ENCODE measurements at places on chromosomes 12 and 14.
A peak's percentile ranks its signal among the peaks of the same experiment; 100 is the strongest.

DNA sequence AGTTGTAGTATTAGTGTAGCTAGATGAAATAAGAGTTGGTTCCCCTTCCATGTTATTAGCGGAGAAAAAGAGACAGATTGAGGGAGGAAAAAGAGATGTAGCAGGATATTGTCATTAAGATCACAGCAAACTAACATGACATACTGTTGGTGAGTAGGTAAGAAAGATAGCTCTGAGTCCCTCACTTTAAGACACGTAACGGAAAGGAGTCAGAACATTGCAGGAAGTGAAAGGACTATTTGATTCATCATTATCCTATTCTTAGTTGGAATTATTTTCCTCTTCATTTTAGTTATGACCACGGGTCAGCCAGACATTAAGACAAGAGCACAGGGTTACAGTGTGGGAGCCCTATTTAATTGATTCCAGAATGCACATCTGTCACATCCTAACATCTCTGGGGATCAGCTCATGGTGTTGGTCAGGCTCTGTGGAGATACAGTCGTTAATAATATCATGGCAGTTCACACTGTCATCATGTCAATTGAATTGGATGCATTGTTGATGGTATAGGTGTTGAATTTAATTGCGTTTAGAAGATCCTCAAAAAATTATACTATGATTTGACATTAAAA is 55.0 kb downstream of the TMX1 start:
- no peaks in the 10 kb centered on the region for H3K36me3 ChIP-seq
- no peak overlapping the region for H3K4me3 ChIP-seq
- no peaks in the 10 kb centered on the region for H3K27me3 ChIP-seq
- no peak for DNase-seq
- no peak overlapping the region for H3K27ac ChIP-seq

- DNase-seq = peak; percentile 83
- H3K4me1 ChIP-seq = peaks cover 47% of the 10 kb centered on the region
- H3K4me3 ChIP-seq = no peak overlapping the region
- no peaks in the 10 kb centered on the region for H3K36me3 ChIP-seq
These were observed 17.0 kb downstream of the ANO6 start for GRCh38 chr12:45232756-45233372.

GRCh38 chr14:61034416-61035120 is 53.5 kb downstream of the SLC38A6 start:
- H3K4me1 ChIP-seq = no peaks in the 10 kb centered on the region
- no peak for DNase-seq
- H3K36me3 ChIP-seq = no peaks in the 10 kb centered on the region
- H3K27ac ChIP-seq = no peak overlapping the region
- no peaks in the 10 kb centered on the region for H3K27me3 ChIP-seq

DNA sequence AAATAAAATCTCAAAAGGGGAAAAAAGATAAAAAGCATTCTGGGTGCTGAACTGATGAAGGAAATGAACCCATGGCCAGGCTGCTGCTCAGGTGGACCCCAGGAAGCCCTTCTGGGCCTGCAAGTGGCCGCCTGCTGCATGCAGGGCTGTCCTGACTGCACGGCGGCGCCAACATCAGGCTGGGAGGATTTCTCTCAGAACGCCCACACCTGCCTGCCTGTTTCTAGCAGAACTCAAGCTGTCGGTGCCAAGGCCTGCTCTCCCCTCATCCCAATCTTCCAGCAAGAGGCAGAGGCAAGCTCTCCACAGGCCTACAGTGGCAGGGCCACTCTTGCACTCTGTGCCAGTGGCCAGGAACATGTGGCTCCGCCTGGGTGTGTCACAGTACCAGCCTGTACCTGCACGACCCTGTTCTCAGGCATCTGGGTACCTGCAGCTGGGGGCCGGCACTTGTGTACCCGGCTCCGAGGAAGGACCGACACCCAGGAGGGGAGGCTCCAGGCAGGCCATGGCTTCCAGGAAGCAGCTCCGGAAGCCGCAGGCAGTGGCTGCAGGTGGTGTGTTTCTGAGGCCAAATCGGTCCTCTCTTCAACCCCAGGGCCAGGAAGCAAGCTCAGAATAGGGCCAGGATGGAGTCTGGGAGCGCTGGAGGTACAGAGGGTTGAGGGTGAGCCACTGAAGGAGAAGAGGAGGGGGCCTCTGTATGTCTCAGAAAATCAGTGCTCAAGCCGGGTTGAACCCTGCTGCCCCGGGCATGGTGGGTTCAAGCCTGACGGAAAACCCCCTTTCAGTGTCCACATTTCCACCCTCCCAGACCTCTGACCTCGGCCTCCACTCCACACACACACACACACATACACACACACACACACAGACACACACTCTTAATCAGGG is 2.5 kb upstream of the INF2 start:
- H3K27me3 ChIP-seq = no peaks in the 10 kb centered on the region
- no peaks in the 10 kb centered on the region for H3K36me3 ChIP-seq
- H3K27ac ChIP-seq = no peak overlapping the region
- no peak overlapping the region for H3K4me3 ChIP-seq

- no peaks in the 10 kb centered on the region for H3K4me1 ChIP-seq
- no peak overlapping the region for H3K4me3 ChIP-seq
- no peaks in the 10 kb centered on the region for H3K27me3 ChIP-seq
These were observed 180.2 kb upstream of the MYL2 start for GRCh38 chr12:111100554-111100953.

- H3K36me3 ChIP-seq = no peaks in the 10 kb centered on the region
- H3K4me1 ChIP-seq = peaks cover 24% of the 10 kb centered on the region
- no peak for DNase-seq
- no peaks in the 10 kb centered on the region for H3K27me3 ChIP-seq
These were observed 339.5 kb downstream of the DPF3 start for GRCh38 chr14:72554401-72554800.

DNA sequence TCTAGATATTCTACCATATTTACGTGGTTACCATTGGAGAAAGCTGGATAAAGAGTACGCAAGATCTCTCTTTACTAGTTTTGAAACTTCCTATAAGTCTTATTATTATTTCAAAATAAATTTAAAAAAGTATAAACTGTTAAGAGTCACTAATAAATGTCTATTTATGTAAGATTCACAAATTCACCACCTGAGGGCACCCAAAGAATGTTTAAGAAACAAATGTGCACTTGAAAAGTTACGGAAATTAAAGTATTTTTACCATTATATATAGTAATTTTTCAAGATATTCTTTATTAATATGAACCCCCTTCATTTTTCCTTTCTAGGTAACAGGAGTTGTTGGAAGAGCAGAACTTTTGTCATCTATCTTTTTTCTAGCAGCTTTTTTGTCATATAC is 11.9 kb downstream of the TMTC3 start:
- no peaks in the 10 kb centered on the region for H3K27me3 ChIP-seq
- H3K36me3 ChIP-seq = no peaks in the 10 kb centered on the region
- DNase-seq = no peak
- H3K4me3 ChIP-seq = no peak overlapping the region
- peaks cover 34% of the 10 kb centered on the region for H3K4me1 ChIP-seq

GRCh38 chr12:26976687-26977086 is 37.5 kb downstream of the TM7SF3 start:
- no peak overlapping the region for H3K27ac ChIP-seq
- no peak overlapping the region for H3K4me3 ChIP-seq
- peaks cover 12% of the 10 kb centered on the region for H3K36me3 ChIP-seq
- no peaks in the 10 kb centered on the region for H3K4me1 ChIP-seq
- no peak for DNase-seq
- H3K27me3 ChIP-seq = no peaks in the 10 kb centered on the region

DNA sequence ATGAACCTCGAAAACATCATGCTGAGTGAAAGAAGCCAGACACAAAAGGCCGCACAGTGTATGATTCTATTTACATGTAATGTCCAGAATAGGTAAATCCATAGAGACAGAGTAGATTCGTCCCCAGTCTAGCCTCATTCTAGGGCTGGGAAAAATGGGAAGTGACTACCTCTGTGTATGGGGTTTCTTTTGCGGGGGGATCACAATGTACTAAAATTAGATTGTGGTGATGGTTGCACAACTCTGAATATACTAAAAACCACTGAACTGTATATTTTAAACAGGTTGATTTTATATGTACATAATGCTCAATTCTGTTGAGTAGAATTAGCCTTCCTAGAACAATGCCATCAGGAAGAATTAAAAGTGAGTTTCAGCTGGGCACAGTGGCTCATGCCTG is 6.3 kb upstream of the RILPL2 start:
- H3K4me3 ChIP-seq = no peak overlapping the region
- no peaks in the 10 kb centered on the region for H3K36me3 ChIP-seq
- H3K27me3 ChIP-seq = peaks cover 3% of the 10 kb centered on the region
- no peak for DNase-seq

DNA sequence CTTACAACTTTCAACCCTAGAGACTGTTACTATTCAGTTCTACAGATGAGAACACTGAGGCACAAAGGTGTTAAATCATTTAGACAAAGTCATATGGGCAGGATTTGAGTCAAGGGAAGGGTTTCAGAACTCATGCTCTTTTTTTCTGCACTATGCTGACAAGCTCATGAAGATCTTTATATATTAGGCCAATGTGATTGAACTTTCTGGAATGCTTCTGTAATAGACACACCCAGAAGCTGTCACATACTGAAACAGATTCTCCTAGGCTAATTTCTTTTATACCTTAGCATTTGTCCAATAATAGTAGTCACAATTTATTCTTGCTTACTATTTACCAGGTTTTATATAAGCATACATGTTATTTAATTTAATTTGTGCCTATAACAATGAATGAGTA is 164.0 kb downstream of the ALG10B start:
- H3K27me3 ChIP-seq = no peaks in the 10 kb centered on the region
- DNase-seq = no peak
- H3K4me1 ChIP-seq = peaks cover 21% of the 10 kb centered on the region
- H3K27ac ChIP-seq = no peak overlapping the region

DNA sequence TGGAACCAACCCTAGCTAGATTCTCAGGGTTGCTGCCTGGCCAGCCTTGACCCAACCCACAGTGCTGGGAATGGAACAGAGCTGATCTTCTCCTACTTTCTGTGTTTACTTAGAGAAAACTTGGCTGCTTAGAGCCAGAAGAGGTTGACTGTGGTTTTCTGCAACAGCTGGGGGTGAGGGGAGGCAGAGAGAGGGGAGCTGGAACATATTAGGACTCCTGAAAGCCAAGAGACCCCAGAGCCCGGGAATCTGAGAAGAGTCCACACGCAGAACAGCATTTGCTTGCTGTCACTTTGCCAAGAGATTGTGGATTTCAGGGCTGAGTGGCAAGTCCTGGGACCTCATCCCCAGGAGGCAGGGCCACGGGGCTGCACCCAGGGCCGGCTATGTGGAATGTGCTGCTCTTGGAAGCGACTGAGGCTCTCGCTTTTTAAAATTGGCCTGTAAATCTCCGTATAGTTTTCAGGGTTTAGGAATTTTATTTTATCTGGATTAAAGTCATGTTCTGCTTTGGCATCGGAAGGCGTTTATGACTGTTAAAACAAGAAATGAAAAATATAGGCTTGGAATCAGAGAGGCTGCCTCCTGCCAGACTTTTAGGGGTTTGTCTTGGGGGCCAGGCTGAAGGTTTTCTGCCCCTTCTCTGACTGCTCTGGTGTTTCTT is 22.3 kb upstream of the MED13L start:
- no peak for DNase-seq
- no peak overlapping the region for H3K4me3 ChIP-seq
- H3K27me3 ChIP-seq = no peaks in the 10 kb centered on the region
- H3K27ac ChIP-seq = no peak overlapping the region

GRCh38 chr12:57892232-57892972 is 45.9 kb upstream of the CTDSP2 start:
- H3K4me3 ChIP-seq = no peak overlapping the region
- DNase-seq = no peak
- H3K27me3 ChIP-seq = peaks cover 14% of the 10 kb centered on the region

- H3K27me3 ChIP-seq = no peaks in the 10 kb centered on the region
- no peaks in the 10 kb centered on the region for H3K4me1 ChIP-seq
- DNase-seq = no peak
- H3K4me3 ChIP-seq = no peak overlapping the region
These were observed 29.3 kb downstream of the BAZ1A start for GRCh38 chr14:34845869-34846268.

DNA sequence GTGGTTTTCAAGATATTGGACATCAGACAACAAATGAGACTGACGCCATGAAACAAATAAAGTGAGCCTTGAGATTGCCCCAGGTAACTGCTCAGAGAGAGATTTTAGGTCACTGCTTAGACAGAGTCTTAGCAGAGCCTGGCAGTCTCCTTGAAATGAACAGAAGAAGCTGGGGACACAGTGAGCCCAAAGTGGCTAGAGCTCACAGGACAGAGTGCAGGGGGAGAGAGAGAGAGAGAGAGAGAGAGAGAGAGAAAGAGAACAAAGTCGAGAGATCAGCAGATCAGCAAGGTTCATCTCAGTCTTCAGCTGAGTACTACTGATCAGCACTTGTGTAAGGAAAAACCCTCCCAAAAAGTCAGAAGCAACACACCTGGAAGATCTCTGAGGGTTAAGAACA is 147.4 kb downstream of the RMST start:
- no peak overlapping the region for H3K4me3 ChIP-seq
- H3K27ac ChIP-seq = 0 out of 2 replicates have a peak overlapping the region, but pooled peaks have one; percentile 37
- DNase-seq = no peak
- H3K4me1 ChIP-seq = peaks cover 24% of the 10 kb centered on the region
- no peaks in the 10 kb centered on the region for H3K36me3 ChIP-seq

- H3K27me3 ChIP-seq = peaks cover 84% of the 10 kb centered on the region
- no peak overlapping the region for H3K27ac ChIP-seq
- DNase-seq = peak; percentile 55
- H3K4me1 ChIP-seq = peaks cover 30% of the 10 kb centered on the region
- peak overlapping the region; percentile 74 for H3K4me3 ChIP-seq
- H3K36me3 ChIP-seq = no peaks in the 10 kb centered on the region
These were observed 1.9 kb upstream of the RFX4 start for GRCh38 chr12:106580671-106581508.

- DNase-seq = no peak
- no peaks in the 10 kb centered on the region for H3K27me3 ChIP-seq
- no peak overlapping the region for H3K4me3 ChIP-seq
- H3K4me1 ChIP-seq = no peaks in the 10 kb centered on the region
- no peak overlapping the region for H3K27ac ChIP-seq
These were observed 571.4 kb downstream of the NOVA1 start for GRCh38 chr14:26026384-26026783.
